ENCODE measurements at places on chromosomes 2 and 18.

DNA sequence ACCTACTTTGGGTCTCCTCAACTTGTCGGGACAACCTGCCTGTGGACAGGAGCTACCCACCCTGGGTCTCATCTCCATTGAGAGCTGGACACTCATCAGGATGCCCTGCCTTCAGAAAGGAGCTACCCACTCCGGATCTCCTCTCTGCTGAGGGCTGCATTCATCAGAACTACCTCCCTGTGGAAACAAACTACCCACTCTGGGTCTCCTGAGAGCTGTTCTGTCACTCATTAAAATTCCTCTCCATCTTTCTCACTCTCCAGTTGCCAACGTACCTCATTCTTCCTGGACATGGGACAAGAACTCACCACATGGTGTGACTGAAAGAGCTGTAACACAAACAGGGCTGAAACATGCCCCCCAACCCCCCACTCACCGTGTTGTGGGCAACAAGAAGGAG lies 22.5 kb upstream of the UBE2F start:
- DNase-seq, result no peak

GRCh38 chr18:23812546-23813440 lies 123.5 kb downstream of the LAMA3 start:
- no peak for DNase-seq

DNA sequence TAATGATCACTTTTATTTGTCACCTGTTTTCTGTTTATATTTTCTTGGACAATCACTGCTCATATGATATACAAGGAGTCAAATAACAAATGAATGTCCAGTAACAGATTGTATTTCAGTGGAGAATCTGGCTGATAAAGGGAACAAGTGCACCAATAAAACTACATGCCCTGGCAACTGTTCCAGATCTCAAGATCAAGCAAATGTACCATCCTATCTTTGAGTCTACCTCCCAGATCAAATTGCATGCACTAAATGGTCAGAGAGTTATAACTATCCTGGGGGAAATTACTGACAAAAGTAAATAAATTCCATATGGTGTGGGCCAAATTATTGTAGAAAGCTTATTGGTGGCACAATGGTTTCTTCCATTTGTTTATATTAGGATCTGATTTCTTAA lies 452.8 kb downstream of the MBD2 start:
- no peak for DNase-seq

- no peak for DNase-seq
These were observed 32.3 kb downstream of the FEZ2 start for GRCh38 chr2:36565712-36566111.

DNA sequence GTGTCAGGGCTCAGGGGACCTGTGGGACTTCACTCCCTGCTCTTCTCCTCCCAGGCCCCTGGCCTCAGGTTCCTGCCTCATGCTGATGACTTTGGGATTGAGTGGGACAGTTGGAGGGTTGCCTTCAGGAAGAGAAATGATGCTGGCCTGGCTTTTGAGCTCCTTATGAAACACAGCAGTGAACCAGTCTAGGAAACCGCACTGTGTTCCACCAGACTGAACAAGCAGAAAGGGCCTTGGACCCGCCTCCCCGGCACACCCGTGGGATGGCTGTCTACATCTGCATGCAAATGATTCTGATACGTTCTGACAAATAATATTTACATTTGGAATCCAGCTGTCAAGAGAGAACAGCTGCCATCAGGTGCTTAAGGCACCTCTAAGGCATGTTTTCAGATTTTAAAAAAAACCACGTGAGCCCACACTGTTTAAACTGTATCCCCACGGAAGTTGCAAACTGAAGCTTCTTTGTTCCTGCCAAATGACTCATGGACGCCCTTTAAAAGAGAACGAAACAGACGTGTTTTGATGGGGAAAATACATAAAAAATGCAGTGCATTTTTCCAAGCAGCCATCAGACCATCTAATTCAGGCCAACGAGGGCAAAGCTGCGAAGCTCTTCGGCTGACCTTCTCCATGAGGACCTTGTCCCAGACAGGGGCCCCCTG lies 27.6 kb upstream of the ASAP2 start:
- DNase-seq, result peak; percentile 66

- DNase-seq, result no peak
These were observed 62.3 kb upstream of the TMEM178A start for GRCh38 chr2:39603436-39603835.

DNA sequence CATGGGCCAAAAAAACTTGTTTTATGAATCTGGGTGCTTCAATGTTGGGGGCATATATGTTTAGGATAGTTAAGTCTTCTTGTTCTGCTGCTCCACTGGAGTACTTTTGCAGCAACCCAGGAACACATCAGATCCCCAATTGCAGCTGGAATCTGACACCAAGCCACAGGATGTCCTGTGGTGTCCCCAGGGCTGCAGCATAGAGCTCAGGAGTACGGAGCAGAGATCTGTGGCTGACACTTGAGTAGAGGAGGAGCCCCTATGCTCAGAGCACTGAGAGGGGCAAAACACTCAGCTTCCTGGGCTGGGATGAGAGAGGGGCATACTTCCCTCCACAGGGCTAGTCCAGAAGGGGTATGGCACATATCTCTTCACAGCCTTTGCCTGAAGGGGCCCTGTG lies 138.9 kb upstream of the ERBB4 start:
- DNase-seq, result no peak

- DNase-seq, result no peak
These were observed 19.3 kb upstream of the SERPINB13 start for GRCh38 chr18:63567825-63568224.

- DNase-seq, result no peak
These were observed 2.9 kb downstream of the CTLA4 start for GRCh38 chr2:203870481-203870880.

GRCh38 chr2:64537991-64538390 lies 13.9 kb downstream of the AFTPH start:
- no peak for DNase-seq

- DNase-seq, result no peak
These were observed 64.6 kb downstream of the CD226 start for GRCh38 chr18:69882965-69883668.

- DNase-seq, result no peak
These were observed 152.5 kb upstream of the HAAO start for GRCh38 chr2:42944779-42945415.

DNA sequence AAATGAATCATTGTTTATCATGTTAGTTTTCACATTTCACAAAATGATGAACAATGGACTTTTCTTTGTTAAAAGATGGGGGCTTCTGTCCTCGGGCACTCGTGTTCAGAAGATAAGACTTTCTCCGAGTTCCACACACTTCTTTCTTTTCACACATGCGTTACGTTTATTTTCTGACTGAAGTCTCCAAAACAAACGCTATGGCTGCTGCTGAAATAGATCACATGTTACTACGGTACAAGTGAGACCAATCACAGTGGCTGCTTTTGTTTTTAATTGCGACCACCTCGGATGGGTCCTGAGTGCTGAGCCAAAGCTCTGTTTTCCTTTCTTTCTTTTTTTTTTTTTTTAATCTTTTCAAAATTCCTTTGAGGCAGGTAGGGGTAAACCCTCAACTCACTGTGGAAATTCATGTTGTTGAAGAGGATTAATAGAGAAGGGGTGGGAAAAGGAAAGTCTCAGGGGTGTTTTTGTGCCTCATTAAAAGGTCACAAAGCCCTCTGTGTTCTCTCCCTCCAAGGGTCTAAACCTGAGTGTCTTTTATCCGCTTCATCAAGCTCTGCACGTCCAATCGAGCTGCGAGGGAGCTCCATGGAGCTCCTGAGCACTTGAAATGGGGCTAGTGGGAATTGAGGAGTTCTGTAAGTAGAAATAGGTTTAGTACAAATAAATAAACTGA lies 48.2 kb downstream of the ARL4C start:
- DNase-seq, result no peak

GRCh38 chr2:85755122-85756027 lies 1.6 kb downstream of the ATOH8 start:
- DNase-seq, result no peak

GRCh38 chr18:54147439-54147838 lies 77.0 kb downstream of the MBD2 start:
- DNase-seq, result no peak

GRCh38 chr2:149597050-149597667 lies 9.6 kb upstream of the MMADHC start:
- no peak for DNase-seq

DNA sequence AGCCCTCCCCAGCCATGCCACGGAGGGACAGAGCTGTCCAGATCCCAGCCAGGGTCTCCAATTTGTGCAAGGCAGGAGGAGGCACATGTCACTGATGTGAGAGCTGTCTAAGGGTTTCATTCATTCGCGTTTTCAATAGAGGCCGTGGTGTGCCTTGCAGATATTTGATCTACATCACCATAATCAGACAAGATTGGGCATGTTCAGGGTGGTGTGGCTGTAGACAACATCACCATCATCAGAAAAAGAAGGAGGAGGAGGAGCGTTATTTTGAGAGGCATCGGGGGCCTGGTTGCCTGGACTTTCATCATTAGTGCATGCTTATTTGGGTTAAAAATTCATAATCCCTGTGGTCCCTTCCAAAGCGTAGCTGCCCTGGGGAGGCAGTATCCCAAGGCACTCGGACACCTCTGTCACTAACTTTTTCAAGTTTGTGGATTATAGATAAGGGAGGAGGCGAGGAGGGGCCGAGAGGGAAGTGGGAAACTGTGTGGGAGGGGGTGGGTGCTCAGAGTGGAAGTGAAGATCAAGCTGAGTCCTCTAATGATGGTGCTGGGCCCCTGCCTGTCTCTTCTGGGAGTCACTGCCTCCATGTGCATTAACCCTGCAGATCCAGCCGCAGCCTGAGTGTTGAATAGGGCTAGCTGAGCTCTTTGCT lies 194.1 kb downstream of the CTIF start:
- DNase-seq, result no peak

DNA sequence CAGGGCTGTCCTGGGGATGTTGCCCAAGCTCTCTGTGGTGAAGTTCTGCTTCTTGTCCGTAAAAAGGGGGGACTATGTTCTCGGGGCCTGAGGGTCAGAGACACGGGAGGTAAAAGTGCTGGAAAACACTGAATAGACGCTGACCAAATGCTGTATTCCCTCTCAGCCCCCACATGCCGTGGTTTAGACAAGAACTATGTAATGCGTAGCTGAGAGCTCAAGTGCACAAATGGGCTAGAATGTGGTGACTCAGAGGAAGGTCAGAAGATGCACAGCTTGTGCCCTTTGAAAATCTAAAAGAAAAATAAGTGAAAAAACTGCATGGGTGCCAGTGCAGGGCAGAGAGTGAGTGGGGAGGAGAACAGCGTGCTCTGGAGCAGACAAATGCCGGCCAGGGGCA lies 80.3 kb upstream of the MAP4K4 start:
- DNase-seq, result no peak
